ENCODE measurements at places on chromosomes 12 and 14.

- no peak for DNase-seq
Measured at GRCh38 chr12:112420740-112421139, 2.0 kb downstream of the PTPN11 start.

DNA sequence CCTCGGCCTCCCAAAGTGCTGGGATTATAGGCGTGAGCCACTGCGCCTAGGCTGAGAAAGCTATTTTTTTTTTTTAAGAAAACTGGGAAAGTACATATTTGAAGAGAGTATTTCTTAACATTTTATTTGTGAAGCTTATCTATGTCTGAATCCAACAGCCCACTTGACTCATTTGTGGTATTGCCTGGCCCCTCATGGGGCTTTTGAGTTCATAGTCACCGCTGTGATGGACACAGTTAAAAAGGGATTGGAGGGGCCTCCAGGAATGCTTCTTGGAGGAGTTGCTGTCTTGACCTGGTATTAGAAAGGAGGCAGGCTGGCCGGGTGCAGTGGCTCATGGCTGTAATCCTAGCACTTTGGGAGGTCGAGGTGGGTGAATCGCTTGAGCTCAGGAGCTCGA, 26.5 kb downstream of the BCL7A start:
- DNase-seq = no peak

- no peak for DNase-seq
Measured at GRCh38 chr14:103892247-103892646, 36.0 kb upstream of the TDRD9 start.

GRCh38 chr12:110340706-110341105, 59.7 kb downstream of the ATP2A2 start:
- DNase-seq = no peak

- no peak for DNase-seq
Measured at GRCh38 chr12:117093918-117094630, 5.1 kb downstream of the TESC start.

- DNase-seq = no peak
Measured at GRCh38 chr12:31228811-31229792, 96.8 kb downstream of the SINHCAF start.
